ENCODE measurements at places on chromosomes 5 and 9.
A peak's percentile ranks its signal among the peaks of the same experiment; 100 is the strongest.

DNA sequence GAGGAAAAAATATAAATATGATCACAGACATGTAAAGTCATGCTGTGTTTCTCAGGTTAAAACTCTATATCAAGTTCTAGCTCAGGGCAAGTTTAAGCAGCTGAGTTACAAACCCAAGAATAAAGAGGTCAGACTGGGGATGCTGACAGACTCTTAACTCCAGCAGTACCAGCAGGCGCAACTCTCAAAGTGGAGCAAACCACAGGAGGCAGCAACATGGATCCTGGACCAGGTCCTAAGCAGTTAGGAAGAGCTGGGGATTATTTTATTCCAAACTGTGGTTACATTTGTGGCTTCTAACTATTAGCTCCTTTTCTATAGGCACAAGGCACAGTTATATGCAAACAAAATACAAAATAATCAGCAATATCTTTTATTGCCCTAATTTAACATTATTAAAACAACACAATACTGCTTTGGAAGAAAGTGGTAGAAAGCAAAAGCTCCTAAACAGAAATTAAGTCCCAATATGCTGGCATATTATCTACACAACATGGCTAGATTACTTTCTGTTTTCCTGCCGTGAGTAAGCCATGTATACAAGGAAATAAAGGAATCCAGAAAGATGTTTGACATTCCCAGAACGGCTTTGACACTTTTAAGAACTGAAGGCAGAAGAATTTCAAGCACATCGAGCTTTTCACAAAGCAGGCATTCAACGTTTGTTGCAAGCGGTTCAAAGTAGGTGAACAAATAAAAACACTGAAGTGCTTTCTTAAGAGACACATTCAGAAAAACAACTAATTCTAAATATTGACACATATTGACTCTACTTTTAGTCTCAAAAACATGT, 378.8 kb upstream of the ZNF608 start:
- no peak for DNase-seq

DNA sequence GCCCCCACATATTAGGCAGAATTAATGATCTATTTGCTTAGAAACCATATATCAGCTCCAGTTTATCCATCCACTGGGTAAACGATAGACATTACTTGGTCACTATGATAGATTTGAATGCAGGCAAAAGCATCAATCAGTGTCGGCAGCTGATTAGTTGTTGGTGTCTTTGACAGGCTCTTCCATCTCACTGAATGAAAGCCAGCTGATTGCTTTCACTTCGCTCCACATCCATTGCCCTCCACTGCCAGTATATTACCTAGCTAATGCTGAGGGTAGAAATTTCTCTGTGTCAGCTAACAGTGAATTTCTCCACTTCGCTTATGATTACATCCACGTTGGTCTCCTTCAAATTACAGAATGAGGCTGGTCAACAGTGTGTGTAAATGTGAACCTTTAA, 821.3 kb upstream of the TYRP1 start:
- DNase-seq: no peak

DNA sequence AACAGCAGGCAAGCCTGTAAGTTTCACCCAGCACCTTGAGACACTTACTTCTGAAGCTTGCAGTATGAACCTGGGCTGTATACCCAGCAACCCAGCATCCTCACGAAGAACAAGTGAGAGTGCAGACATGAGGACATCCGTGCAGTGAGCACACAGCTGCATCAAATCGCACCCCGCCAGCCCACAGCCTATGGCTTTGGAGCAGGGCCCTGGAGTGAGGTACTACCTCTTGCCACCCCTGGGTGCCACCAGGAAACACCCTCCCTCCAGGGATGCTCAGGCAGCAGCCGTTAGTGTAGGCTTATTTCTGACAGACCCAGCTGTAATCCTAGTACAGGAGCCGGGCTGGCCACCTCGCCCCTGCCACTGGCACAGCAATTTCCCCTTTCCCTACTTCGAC, 81.4 kb downstream of the ATPSCKMT start:
- no peak for DNase-seq

DNA sequence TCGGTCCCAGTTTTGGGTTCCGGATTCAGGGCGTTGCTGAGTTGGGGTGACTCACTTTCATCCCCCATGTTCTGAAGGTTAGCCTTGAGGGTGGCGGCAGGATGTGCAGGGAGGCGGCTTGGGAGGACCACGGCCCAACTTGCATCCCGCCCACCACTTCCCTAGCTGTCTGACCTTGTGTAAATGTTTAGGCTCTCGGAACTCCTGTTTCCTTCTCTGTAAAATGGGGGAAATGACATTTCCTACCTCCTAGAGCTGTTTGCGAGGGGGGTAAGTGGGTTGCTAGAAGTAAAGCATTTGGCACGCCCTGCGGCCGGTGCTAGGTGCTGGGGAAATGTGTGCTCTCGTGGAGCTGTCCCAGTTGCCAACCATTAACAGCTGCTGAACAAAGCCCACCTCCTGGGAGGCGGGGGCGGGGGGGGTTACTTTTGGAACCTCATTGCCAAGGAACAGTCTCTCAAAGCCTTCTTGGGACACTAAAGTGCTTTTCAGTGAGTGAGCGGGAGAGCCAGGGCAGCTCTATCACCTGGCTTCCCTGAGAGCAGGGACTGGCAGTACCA, 27.5 kb downstream of the PTGES2 start:
- DNase-seq: no peak

DNA sequence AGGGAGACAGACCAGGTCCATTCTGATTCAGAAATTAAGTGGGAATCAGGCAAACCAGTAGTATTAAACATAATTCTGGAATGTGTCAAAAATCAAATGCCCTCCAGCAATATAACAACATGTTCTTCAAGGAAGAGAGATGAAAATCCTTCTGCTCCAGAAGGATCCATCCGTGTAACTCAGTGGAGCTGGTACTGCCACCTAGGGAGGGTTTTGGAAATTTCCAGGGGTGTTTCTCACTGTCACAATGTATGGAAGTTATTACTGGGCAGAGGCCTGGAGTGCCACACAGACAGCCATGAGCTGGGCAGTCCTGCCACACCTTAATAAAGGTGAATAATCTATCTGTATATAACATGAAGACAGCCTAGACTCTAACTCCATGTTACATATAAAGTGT, 87.5 kb downstream of the TTLL11 start:
- DNase-seq: no peak

- DNase-seq: no peak
Observed at GRCh38 chr5:125180231-125180829, 433.9 kb upstream of the ZNF608 start.

DNA sequence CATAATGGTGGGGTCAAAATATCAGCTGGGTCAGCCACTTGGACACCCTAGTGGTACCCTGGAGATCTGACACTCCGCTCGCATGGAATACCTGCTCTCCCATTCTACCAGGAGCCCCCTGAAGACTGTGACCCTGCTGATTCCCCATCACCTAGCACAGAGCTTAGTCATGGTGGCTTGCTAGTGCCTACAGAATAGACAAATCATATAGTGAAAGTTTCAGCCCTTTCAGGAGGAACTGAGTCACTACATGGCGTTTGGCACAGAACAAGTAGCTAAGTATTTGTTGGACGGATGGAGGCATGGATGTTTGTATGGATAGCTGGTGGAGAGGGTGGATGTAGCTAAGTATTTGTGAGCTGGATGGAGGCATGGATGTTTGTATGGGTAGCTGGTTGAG, 65.3 kb downstream of the LMX1B start:
- DNase-seq: no peak

DNA sequence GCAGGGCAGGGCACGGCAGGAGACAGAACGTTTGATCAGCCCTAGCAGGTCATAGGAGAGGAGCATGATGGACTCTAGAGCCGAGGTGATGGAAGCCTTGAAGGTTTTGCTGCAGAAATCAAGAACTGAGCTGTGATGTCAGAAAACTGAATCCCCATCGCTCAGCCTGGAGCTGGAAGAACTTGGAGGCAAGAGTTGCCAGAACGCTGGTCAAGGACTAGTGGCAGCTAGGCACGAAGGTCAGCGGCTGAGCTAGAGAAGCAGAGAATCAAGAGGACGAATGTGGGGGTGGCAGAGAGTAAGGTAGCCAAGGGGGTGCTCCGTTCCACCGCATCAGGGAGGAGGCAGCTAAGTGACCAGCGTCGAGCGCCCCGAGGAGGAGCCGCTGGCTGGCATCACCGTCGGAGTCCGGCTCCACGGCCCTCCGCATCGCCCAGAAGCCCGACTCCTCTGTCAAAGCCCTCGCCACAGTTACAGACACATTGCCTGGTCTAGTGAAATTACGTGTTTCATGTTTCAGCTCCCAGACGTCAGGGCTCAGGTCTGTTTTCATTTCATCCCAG, 1.2 kb upstream of the GALNT10 start:
- no peak for DNase-seq

DNA sequence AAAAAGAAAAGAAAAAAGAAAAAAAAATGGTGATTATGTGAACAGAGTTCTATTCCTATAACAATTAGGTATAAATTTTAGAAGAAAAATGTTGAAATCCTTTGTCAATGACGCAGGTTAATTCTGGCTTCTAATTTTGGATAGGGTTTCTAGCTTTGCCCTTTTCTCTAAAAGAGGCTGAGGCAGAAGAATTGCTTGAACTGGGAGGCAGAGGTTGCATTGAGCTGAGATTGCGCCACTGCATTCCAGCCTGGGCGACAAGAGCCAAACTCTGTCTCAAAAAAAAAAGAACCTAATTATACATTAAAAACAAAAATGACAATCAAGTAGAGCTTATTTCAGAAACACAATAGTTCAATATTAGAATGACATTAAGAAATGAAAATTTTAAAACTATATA, 2.9 kb downstream of the STXBP1 start:
- DNase-seq: no peak

- no peak for DNase-seq
Observed at GRCh38 chr9:71763832-71764231, 4.5 kb downstream of the CEMIP2 start.

GRCh38 chr9:2085716-2086115, 70.6 kb downstream of the SMARCA2 start:
- peak; percentile 93 for DNase-seq

DNA sequence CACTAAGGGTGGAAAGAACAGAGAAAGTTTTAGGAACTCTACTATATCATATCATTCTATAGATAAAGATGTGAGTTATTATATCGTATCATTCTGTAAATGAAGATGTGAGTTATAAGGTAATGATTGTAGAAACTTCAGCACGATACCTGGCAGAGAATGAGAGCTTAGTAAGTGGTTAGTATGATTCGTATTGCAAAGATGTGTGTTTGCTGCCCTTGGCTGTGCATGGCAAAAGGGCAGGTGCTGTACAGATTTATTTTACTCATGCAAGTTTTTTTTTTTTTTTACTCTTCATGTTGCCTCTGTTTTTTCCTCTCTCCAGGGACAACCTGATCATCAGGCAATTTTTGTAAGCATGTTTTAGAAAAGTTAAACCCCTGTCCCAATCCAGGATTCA, 83.3 kb downstream of the EGFLAM start:
- DNase-seq: no peak

- DNase-seq: no peak
Observed at GRCh38 chr9:36835271-36835996, 198.6 kb downstream of the PAX5 start.

DNA sequence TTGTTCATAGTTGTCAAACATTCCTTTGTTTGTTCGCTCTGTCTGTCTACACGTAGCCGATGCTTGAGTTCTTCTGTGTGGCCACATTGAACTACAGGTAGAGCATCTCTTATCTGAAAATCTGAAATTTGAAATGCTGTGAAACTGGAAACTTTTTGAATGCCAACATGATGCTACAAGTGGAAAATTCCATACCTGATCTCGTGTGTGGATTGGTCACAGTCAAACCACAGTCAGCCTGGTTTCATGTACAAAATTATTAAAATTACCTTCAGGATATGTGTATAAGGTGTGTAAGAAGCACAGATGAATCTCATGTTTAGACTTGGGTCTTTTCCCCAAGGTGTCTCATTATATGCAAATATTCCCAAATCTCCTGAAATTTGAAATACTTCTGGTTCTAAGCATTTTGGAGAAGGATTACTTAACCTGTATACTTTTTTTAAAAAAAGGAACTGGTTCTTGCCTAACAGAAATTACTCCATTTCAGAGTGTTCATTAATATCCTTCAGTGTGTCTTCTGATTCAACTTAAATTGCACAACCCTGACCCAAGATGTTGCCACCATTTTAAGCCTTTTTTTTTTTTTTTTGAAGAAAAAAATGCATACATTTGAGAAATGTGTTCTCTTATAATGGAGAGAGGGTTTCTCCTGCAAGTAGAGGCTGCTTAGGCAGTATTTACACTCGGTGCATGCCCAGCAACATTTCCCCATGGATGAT, 254.3 kb downstream of the MAST4 start:
- DNase-seq: peak; percentile 12

DNA sequence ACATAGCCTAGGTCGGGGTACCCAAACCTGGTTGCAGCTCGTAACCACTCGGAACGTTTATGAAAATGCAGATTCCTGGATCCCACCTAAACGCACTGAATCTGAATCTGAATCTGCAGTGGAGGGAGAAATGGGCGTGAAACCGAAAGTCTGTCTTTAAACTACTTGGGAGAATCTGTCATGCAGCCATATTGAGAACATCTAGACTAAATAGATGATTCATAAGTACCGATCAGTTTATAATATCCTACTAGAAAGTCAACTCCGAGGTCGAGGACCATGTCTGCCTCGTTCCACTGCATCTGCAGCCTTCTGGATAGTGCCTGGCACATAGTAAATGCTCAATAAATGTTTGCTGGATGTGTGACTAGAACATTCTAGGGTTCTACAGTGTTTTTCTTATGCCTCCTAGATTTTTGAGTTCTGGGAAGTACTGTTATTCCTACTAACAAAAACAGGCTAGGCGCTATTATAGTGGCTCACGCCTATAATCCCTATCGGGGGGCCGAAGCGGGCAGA, 632 bp downstream of the COQ4 start:
- DNase-seq: no peak

DNA sequence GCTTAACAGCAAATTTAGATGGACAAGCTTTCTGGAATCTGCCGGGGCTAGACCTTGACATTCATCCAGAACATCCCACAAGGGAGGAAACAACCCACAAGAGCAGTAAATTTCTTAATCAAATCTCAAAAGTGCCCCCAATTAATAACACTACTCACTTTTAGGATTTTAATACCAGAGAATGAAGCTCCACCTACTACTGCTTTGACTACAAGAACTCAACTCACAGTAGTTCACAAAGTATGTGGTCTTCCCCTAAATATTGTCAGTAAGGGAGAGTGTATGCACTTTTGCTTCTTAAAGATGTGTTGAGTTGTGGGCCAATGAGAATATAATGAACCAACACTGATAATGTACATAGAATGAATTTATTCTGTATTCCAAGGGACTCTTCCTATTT, 94.7 kb downstream of the EBF1 start:
- no peak for DNase-seq

All from skin of body (tissue), 3 donors.